ENCODE measurements at places on chromosomes 1 and 21.

GRCh38 chr1:167683641-167684502 is 37.9 kb upstream of the MPZL1 start:
- H3K4me3 ChIP-seq: no peak overlapping the region
- no peak for DNase-seq
- H3K27me3 ChIP-seq: no peaks in the 10 kb centered on the region
- H3K27ac ChIP-seq: no peak overlapping the region

- no peak overlapping the region for H3K4me3 ChIP-seq
- no peak overlapping the region for H3K27ac ChIP-seq
- H3K27me3 ChIP-seq: no peaks in the 10 kb centered on the region
Observed at GRCh38 chr1:236615399-236616148, 11.3 kb upstream of the HEATR1 start.

GRCh38 chr1:207811920-207812720 is 60.3 kb downstream of the CD46 start:
- no peak overlapping the region for H3K27ac ChIP-seq
- no peak overlapping the region for H3K4me3 ChIP-seq
- peak; percentile 89 for DNase-seq
- peaks cover 89% of the 10 kb centered on the region for H3K36me3 ChIP-seq
- H3K27me3 ChIP-seq: no peaks in the 10 kb centered on the region

DNA sequence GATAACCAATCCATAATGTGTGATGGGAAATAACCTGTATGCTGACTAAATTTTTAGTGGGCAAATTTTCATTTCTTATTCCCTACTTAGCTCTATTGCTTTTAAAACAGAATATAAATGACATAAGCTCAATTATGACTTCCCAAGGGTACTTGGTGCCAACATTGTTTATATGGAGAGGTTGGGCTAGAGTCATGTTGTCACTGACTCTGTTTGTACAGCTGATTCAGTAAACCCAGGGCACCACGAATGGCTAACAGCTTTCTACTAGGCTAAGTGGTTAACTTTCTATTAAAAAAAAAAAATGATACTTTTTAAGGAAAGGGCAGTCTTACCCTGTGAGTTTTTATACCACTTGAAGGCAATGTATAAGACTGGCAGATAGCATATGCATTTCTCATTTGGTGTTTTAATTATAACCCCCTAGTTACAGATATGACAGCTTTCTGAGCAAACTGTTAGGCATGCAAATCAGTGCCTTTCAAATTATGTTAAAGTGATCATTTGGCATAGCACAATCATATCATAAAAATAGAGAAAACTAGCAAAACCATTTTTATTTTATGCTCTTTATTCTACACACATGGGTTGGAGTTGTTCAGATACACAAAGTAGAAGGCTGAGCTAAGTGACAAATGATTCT is 147.1 kb downstream of the DNM3 start:
- H3K4me3 ChIP-seq: no peak overlapping the region
- H3K27ac ChIP-seq: no peak overlapping the region
- H3K27me3 ChIP-seq: no peaks in the 10 kb centered on the region

- DNase-seq: peak; percentile 11
- H3K4me1 ChIP-seq: no peaks in the 10 kb centered on the region
- H3K36me3 ChIP-seq: no peaks in the 10 kb centered on the region
Observed at GRCh38 chr1:67441183-67441582, 11.0 kb upstream of the SERBP1 start.

DNA sequence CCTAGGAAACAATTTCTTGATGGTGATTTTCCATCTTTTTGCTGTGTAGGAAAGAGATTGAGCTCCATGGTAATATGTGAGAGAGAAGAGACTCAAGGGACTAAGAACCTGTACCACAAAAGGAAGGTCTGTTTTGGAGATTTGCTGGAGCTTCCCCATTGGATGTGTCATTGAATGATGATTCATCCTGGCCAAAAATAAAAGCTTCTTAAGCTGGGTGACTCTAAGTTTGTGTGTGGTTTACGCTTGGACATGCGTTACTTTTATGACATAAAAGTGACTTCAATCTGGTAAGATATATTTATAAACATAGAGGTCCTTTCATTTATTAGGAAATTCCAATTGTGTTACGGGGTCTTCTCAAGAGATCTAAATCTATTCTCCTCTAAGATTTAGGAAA is 17.4 kb upstream of the IL19 start:
- H3K27me3 ChIP-seq: no peaks in the 10 kb centered on the region
- H3K27ac ChIP-seq: no peak overlapping the region
- no peaks in the 10 kb centered on the region for H3K36me3 ChIP-seq
- no peaks in the 10 kb centered on the region for H3K4me1 ChIP-seq
- no peak overlapping the region for H3K4me3 ChIP-seq
- no peak for DNase-seq

GRCh38 chr1:116954440-116954839 is 44.7 kb downstream of the PTGFRN start:
- H3K36me3 ChIP-seq: peaks cover 11% of the 10 kb centered on the region
- DNase-seq: no peak
- H3K4me1 ChIP-seq: no peaks in the 10 kb centered on the region
- no peak overlapping the region for H3K4me3 ChIP-seq

DNA sequence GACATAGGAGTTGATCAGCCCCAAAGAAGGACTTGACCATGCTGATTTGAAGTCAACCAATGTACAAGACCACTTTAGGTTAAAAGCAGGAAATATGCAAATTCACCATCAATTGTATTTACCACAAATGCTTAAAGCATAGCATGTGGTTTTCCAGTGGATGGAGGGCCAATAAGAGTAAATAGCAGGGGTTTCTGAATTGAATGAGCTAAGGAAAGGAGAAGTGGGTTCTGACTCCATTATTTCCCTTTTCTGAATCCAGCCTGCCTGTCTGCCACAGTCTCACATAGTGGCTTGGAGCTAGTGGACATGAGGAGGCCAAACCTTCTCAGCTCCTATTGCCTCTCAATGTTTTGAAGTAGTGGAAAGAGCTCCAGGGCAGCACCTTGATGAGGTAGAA is 7.2 kb upstream of the TNFSF18 start:
- no peaks in the 10 kb centered on the region for H3K27me3 ChIP-seq
- no peaks in the 10 kb centered on the region for H3K36me3 ChIP-seq
- H3K27ac ChIP-seq: no peak overlapping the region
- no peak overlapping the region for H3K4me3 ChIP-seq
- no peaks in the 10 kb centered on the region for H3K4me1 ChIP-seq

GRCh38 chr1:235067396-235068157 is 61.1 kb downstream of the TOMM20 start:
- H3K4me3 ChIP-seq: no peak overlapping the region
- H3K36me3 ChIP-seq: no peaks in the 10 kb centered on the region
- peaks cover 36% of the 10 kb centered on the region for H3K4me1 ChIP-seq
- peak overlapping the region; percentile 72 for H3K27ac ChIP-seq
- DNase-seq: no peak

DNA sequence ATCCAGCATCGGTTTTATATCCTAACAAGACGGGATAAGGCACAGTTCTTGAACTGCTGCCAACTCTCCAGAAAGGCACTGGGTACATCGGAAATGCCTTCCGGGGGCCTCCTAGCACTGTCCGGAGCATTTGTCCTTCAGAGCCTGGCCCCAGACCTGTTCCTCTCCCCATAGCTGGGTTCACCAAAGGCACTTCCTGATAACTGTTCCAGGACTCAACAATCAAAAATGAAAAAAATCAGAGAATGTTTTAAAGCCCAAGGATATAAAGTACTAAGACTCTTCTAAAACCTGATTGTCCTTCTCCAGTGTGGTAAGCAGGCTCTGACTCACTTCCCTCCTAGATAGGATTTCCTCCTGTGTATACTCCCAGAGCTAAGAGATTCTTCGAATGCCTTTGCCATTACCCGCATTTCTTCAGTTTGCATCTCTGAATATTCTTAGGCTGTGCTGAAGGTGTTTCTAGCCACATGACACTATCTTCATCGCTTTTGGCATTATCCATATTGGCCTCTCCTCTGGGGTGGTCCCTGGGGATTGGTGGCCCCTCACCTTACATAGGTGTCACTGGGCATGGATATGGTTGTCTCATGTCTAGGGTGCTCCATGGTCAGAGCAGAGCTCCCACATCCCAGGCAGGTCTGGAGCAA is 112.9 kb downstream of the ZBTB18 start:
- H3K27ac ChIP-seq: no peak overlapping the region
- H3K27me3 ChIP-seq: no peaks in the 10 kb centered on the region
- no peaks in the 10 kb centered on the region for H3K36me3 ChIP-seq
- no peak for DNase-seq

Measured in pancreas (tissue), 10 donors.